ENCODE measurements at places on chromosomes 12 and 14.

DNA sequence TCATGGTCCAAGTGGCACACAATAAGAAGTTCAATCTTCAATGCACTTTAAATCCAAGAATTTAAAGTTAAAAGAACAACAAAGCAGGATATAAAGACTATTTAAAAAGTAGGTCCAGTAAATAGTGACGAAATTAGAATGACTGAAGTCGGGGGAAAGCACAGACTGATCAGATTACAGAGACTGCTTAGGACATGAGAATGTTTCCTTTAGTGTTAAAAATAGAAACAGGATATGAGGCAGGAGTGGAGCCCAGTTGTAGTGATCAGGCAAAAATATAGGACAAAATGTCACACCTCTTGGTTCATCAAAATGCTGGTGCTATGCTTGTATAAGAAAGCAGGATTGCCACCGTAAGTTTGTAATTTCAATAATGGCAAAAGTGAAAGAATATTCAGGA lies 52.2 kb upstream of the CD163 start:
- no peak for DNase-seq

DNA sequence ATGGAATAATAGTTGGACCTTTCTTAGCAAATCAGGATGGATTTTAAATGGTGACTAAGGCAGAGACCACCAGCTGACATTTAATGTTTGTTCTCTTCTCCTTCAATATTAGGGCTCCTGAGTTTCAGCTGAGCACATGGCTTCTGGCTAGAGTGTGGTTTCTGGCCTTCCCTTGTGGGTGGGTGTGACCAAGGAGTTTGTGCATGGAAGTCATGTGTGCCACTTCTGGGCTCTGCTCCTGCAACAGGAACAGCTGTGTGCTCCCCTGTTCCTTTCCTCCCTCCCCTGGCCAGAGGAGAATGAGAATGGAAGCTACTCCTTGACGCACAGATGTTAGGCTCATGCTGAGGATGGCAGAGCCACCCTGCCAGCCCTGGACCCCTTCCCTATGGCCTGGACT lies 44.2 kb downstream of the CCDC175 start:
- DNase-seq: no peak

DNA sequence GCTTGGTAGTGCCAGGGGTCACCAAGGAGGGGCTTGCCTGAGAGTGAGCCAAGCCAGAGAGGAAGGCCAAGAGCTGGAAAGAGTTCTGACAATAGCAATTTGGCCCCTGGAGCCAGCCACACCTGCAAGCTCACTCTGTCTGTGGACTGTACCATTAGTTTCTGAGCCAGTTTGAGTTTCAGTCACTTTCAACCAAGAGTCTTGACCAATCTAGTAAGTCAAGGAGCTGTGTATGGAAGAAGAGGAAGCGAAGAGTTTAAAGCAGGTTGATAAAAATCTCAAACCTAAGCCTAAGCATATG lies 38.5 kb downstream of the NT5DC3 start:
- DNase-seq: no peak

DNA sequence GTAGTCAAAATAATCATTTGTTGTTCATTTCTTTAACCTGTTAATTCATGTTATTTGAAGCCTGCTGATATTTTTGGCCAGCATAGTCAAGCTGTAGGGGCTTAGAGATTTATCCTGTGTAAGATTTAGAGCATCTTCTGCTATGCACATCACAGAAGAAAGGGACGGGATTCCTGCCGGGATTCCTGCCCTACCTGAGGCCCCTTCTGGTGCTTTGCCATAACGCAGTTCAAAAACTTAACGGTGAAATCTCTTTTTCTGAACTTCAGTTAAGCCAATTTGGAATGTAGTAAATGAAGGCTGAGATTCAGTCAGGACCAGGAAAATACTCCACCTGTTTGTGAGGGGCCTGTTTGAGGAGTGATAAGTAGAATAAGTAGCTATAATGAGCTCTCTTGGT lies 50.7 kb upstream of the TMEM260 start:
- DNase-seq: no peak

DNA sequence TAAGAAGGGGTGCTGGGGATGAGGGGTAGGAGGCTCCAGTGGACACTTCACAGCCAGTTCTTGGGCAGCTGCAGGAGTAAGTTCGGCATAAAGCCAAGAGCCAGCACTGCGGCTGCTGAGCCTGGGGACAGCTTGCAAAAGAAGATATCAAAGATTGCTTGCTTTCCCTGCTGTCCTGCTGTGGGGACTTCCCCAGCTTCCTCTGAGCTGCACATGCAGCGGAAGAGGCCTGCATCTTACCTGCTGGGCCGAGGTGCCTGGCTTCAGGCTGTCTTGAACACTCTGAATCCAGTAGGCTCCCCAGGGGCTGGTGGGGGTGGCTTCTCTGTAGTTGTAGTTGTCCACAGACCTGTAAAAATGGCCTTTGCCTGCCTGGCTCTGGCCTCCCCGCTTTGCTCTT lies 1.3 kb downstream of the CHGA start:
- no peak for DNase-seq

DNA sequence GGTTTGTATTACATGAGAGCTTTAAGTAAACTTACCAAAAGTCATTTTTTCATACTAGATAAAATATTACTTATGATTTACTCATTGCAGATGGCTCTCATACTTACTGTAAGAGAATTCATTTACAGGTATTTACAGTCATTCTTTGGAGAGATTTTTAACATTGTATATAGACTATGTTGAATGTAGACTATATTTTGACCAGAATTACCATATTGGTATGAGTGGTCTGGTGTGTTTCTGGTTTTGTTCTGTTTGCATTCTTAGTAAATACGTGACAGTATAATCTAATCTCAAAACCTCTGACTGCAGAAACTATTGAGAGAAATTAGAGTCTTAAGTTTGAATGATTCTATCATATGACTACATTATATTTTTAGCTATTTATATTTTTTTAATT lies 91.1 kb downstream of the USP15 start:
- no peak for DNase-seq

- DNase-seq: no peak
Observed at GRCh38 chr14:66228267-66228970, 257.8 kb upstream of the CCDC196 start.

DNA sequence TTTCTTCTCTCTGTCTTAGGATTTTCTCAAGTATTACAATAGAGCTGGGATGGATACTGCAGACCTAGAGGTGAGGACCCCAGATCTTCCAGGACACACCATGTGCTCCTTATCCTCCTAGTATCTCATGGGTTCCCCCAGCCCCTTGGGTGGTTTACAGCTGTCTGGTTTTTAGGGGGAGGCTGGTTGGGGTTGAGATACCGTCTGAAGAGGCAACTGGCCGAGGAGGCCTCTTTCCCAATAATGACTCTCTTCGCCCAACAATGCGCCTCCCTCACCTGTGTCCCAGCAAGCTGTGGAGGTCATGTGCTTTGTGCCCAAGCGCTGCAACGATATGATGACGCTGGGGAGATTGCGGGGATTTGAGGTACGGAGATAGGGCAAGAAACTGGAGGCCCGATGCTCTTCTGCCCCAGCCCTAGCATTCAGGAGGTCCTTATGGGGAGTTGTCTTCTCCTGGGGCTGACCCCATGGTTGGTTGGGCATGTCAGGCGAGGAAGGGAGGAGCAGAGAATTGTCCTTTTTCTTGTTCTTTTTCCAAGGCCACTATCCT lies 3.8 kb downstream of the ARHGEF25 start:
- no peak for DNase-seq

GRCh38 chr12:52906191-52906601 lies 1.3 kb upstream of the KRT8 start:
- DNase-seq: no peak

GRCh38 chr14:87994974-87995373 lies 2.0 kb upstream of the GALC start:
- DNase-seq: peak; percentile 67

DNA sequence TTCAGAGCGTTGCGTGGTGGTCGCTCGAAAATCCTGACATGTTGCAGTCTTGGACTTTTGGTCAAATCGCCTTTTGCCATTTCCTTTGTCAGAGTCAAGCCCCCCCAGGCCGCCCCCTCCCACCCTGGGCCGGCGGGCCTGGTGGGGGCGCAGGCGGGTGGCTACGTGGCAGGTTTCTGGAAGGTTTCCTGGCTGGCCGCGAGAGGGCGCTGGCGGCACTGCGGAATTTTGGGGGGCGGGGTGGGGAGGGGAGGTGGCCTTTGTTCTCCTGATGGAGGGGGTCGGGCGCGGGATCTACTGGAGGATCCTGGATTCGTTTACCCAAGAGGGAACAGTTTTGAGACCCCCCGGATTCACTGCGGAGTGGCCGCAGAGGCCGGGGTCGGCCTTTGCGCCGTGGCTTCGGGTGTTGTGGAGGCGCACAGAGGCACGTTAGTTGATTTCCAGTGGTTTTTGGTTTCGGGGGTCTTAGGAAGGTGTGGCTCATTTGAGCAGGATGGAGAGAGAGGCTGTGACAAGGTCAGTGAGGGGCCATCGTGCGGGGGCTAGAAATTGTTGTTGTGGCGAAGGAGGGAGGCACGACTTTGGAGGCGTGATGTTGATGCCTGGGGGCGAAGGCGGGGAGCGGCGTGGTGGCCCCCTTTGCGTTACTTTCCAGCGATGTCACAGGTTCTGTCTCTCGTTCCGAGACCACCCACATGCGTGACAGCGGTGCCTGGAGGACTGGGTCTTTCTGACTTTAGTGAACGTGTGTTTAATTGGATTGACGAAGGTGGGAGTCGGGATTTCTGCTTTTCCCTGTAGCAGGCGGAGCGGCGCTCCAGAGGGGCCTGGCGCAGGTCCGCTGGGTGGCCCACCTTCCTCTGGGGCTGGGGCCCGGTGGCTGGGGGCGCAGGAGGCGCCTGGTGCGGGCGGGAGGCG lies 1.4 kb downstream of the MEG3 start:
- DNase-seq: no peak

- no peak for DNase-seq
Observed at GRCh38 chr12:95318071-95318545, 100.5 kb downstream of the VEZT start.

DNA sequence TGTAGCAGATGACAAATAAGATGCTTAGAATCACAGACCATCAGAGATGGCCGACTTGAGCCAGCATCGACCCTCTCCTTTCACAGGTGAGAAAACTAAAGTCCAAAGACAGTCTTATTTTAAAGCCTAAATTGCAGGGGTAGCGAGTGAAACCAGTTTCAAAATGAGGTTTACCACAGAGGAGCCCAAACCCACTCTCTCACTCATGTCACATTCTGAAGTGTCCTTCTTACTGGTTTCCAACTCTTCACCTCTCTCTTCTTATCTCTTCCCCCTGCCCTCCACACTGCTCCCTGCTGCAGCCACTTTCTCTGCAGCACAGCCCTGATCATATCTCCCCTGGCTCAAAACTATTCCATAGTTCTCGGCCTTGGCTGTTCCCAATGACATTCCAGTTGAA lies 57.0 kb upstream of the NID2 start:
- DNase-seq: peak; percentile 5

DNA sequence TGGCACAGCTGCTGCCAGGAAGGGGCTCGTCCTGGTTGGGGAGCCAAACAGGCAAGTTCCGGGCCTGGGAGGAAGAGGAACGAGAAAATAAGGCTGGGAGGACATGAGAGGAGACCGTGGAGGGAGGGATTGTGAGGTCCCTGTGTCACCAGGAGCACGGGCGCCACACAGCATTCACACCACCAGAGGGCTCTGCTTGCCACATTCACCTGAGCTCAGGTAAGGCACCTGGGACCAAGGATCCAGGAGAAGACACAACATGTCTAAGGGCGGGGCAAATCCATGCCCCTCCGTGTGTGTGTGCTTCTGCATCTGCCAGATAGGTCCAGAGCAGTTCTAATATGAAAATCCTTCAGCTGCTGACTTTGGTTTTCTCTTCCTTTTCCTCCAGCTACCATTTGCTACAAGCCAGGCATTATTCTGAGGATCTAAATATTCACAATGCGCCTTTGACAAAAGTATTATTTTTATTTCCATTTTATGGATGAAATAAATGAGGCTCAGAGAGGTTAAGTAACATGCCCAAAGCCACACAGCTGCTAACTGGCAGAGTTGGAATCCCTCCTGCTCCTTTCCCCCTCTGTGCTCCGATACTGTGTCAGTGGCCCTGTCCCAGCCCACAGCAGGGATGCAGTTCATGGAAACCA lies 14.6 kb downstream of the RAPGEF3 start:
- DNase-seq: peak; percentile 73

DNA sequence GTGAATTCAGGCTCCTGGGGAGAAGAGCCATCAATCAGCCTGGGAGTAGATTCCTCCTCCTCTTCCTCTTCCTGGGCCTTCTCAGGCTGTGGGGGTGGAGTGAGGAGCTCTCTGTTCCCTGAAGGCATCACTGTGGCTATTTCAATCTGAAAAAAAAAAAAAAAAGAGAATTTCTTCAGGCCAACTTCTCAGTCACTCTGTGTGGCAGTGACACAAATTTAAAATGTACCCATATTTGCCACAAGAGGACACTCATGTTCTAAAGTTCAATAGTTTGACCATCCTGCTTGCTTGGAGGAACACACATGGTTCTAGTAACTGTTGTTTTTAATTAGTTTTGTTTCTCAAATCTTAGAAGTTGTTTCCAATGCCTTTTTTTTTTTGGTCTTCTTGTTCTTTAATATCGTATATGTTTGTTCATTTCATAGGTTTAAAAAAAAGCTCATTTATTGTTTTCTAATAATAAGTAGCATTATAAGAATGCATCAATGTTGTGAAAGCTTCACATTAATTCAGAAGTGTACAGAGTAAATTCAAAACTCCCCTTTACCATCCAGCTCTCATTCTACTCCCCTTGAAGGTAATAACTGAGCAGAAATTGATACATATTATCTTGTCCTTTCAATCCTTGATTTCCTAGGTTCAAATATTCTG lies 23.3 kb upstream of the CCER1 start:
- peak; percentile 7 for DNase-seq

DNA sequence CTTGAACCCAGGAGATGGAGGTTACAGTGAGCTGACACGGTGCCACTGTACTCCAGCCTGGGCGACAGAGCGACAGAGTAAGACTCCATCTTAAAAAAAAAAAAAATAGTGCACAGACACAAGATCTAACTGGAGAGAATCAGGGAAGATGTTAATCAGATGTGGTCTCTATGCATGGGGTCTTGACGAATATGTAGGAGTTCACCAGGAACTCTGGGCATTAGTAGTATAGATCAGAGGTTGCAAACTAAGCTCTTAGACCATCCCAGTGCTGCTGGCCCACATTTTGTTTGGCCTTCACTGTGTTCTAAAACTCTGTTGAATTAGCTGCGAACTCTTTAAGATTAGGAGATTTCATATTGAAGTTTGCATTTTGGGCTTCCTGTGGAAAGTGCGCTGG lies 31.6 kb downstream of the SNRNP35 start:
- no peak for DNase-seq

Measured in CD4-positive, alpha-beta T cell treated with Interleukin-10 for 1 hour (primary cell).